GM12891 (cell line): ENCODE measurements at places on chromosomes 7 and 10.

DNA sequence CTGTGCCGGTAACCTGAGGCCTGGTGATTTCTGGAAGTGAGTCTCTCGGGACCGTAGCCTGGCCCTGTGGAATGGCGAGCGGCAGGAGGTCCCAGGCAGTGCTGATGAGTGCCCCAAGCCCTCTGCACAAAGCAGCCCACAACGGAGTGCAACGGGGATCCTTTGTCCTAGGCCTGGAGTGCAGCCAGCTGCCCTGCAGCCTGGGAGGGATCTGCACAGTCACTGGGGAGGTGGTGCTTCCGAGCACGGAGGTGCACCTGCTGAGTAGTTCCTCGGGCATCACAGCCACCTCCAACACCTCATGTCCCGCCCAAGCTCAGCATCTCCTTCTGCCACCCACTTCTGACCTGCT is 162.8 kb upstream of the ZMIZ1 start:
- DNase-seq = no peak

GRCh38 chr7:93569189-93569588 is 5.3 kb downstream of the CALCR start:
- DNase-seq = no peak

- DNase-seq = no peak
Measured at GRCh38 chr10:132355754-132356153, 23.8 kb downstream of the LRRC27 start.

DNA sequence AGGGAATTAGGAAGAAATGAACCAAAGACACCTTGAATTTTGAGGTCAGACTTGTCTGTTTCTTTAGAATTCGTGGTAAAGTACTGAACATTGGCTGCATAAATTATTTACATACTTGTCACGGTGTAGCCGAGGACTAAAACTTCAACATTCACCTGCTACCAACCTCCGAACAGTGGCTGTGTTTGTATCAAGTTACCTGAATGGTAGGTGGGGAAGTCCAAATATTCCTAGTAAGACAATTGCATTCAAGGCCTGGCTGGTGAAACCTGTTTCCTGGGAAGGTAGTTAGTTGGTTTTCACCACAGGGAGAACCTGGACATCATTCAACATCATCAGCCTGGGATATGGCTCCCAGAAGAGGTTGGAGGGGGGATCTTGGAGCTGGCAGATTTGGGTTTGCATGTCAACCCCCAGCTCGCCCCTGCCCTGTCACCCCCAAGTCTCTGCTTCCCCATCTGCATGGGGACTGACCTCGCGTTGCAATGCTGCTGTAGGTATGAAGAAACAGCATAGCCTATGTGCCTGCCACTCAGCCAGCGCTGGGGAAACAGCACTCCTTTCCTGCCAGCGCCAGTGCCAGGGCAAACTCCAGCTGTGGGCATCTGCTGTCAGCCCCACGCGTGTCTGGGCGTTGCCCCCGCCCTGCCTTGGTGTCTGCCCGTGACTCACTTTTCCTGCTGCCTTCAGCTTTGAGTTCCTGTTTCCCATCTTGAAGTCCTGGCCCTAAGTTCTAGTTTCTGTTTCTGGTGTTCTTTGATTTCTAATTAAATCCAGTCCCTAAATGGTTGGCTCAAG is 12.7 kb upstream of the LARP4B start:
- no peak for DNase-seq

- DNase-seq = no peak
Measured at GRCh38 chr7:85474234-85474633, 287.4 kb upstream of the SEMA3D start.

GRCh38 chr7:867001-867405 is 9.4 kb upstream of the GET4 start:
- no peak for DNase-seq

DNA sequence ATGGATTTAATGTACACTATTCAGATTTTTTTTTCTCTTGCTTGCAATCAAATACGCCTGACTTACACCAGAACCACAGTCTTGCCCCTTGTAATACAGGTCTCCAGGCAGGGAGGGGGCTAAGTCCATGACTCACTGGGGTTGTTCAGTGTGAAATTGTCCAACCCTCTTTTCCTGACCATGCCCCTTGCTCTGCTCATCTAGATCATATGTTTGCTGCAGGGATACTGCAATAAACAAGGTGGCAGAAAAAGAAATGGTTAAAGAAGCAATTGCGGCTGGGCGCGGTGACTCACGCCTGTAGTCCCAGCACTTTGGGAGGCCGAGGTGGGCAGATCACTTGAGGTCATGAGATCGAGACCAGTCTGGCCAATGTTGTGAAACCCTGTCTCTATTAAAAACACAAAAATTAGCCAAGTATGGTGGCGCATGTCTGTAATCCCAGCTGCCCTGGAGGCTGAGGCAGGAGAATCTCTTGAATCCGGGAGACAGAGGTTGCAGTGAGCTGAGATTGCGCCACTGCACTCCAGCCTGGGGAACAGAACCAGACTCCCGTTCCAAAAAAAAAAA is 85.5 kb downstream of the TMEM130 start:
- no peak for DNase-seq

GRCh38 chr10:79073784-79074432 is 5.1 kb downstream of the ZMIZ1 start:
- no peak for DNase-seq

DNA sequence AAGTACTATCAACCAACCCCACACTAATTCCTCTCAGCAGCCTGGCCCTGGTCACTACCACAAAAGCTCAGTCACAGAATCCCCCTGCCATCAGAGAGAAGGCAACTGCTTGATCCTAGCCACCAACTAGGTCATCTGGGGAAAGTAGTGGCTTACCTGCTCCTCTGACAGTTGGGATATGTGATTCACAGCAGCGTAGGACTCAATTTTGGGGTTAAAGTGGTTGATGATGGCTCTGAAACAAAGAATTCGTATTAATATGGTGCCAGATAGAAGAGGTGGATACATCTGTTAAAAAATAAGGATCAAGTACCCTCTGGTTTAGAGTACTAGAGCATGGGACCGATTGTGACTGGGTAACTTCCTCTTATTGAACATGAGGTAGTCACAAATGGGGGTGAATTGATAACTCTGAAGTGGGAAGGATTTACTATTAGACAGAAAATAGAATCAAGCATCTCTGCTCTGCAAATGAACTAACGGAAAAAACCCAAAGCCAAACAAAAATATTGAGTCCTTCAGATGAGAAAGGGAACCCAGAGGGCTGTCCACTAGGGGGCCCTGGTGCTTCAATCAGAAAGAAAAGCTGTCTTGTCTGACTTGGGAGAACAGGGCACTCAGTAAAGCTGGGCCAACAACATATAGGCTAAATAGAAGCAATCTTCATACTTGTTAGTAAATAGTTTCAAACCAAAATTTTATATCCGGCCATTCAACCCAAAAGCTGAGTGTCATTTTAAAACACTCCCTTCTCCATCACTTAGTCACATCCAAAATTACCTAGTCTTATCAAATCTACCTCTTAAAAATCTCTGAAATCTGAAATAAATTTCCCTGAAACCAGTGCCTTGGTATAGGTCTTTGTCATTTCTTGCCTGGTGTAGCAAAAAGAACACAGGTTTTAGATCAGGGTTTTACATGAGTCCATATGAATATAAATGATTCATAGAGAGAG is 45.9 kb upstream of the KCNIP2 start:
- peak; percentile 44 for DNase-seq

DNA sequence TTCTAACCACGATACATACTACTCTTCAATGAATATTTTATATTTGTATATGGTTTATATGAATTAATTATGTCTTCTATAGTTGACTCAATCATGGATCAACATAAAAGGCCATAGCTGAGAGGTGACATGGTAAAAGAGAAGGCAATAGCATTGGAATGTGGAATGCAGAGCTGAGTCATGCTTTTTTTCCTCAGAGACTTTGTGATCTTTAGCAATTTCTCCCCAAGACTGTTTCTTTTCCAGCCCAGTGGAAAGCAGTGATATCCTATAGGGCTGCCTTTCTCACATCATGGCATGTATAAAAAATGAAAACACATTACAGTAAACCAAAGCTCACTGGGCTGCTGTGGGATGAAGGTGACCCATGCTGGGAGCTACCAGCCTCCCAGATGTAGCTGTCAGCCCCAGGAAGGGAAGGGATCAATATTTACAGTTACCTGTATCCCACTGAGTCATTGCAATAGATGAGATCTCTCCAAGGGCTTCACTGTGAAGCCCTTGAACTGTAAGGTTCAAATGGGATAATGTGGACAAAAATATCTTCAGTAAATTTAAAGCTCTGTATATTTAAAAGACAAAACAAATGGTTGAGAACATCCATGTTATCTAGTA is 30.2 kb downstream of the SLC39A12 start:
- DNase-seq = no peak

GRCh38 chr10:23966504-23967051 is 242.4 kb upstream of the KIAA1217 start:
- DNase-seq = no peak

DNA sequence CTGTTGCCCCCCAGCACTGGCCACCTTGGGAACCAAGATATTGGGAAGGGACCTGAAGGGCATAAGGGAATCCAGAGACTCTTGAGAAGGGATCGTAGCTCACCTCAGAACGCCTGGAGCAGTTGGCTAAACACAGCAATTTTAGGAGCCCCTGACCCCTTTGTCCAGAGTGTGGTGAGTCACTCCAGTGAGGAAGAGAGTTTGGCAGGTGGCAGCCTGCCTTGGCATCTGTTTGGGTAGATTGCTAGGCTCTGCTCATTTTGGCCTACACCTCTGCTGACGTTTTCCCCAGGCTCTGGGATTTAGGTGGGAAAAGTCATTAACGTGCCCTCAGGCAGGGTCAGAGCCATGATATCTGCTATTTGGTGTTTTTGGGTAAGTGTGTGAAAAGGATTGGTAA is 100.6 kb downstream of the GRB10 start:
- no peak for DNase-seq

GRCh38 chr10:96637709-96638108 is 50.9 kb upstream of the TM9SF3 start:
- no peak for DNase-seq

DNA sequence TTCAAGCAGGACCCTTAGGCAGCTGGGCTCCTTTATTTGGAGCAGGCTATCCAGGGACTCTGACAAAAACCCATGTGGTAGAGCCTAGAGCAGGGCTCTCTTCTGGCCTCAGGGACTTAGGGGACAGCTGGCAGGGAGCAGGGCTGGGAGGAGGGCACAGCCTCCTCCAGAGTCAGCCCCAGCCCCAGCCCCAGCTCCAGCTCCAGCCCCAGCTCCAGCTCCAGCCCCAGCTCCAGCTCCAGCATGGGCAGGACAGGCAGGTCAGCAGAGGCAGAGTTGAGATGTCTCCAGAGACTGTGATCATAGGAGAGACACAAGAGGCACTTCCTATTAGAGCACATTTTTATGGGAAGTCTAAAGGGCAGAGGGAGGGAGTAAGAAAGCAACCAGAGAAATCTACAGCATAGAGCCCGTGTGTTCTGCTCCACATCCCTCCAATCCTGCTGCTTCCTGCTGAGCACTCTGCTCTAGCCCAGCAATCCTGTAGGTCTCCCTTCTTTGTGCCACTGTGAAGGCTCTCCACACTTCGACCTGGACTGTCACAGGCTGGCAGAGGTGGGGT is 13.3 kb upstream of the C10orf53 start:
- no peak for DNase-seq

- DNase-seq = no peak
Measured at GRCh38 chr7:30694774-30695721, 12.8 kb upstream of the CRHR2 start.

DNA sequence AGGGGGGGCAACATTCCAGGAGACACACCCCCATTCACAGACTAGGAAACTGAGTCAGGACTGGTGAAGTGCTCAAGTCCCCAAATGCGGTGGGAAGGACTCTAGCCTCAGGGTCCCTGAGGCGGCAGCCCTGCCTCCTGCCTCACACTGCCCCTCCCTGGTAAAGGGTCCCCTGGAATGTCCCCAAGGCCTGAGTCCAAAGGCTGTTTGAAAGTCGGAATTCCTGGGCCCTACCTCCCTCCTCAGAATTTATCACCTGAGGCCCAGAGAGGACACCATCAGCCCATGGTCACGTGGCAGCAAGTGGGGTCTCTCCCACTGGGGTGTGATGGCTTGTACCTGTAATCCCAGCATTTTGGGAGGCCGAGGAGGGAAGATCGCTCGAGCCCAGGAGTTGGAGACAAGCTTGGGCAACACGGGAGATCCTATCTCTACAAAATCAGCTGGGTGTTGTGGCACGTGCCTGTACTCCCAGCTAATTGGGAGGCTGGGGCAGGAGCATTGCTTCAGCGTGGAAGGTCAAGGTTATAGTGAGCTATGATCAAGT is 110.3 kb upstream of the TNRC18 start:
- DNase-seq = no peak

DNA sequence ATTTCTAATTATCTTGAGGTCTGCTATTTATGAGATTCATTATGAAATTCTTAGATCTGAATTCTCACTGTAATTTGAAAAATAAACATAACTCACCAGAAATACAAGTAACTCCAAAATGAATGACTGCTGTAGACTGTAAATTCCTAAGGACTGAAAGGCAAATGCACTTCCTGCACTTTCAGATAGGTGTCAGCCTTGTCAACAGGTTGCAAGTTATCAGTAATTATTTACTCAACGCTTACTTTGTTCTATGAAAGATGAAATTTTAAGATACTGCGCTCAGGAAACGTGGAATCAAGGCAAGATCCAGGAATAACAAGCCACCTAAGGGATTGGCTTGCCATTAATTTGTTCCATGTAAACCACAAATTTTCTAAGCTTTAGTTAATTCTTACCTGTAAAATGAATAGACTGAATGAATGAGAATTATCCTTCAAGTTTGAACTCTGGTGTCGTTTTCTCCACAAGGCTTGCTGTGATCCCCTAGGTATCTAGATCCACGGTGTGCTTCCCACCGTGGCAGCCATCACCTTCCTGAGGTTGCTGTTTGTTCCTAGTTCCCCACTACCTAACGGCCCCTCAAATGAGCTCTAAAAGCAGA is 12.6 kb downstream of the DHX32 start:
- DNase-seq = peak; percentile 15

GRCh38 chr10:91410638-91411371 is 661 bp downstream of the HECTD2 start:
- no peak for DNase-seq

GRCh38 chr10:60149003-60149402 is 240.7 kb downstream of the ANK3 start:
- no peak for DNase-seq

- DNase-seq = no peak
Measured at GRCh38 chr10:69419744-69420126, 3.0 kb upstream of the TACR2 start.

GRCh38 chr10:35136263-35136815 is 9.7 kb downstream of the CREM start:
- no peak for DNase-seq

DNA sequence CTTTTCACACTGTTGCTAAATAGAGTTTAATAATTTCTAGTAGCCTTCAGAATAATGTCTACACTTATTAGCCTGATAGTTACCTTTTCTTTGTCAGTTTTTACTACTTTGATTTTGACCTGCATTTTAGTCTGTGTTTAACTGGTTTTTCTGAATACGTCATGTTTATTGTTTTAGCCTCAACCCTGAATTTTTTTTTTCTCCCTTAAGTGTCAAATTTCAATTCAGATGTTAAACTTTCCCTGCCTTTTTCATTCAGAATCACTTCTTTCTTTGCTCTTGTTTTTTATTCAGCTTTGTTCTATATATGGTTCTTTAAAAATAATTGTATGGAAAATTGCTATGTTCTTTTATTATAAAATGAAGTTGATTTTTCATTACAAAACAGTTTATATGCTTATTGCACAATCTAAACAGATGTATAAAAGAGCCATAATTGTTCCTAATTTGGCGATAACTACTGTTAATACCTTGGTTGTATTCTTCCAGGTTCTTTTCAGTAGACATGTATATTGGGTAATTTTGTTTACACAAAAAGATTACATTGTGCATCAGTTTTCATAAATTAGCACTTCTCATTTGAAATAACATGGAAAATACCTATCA is 159.7 kb downstream of the ADK start:
- DNase-seq = no peak

- DNase-seq = no peak
Measured at GRCh38 chr10:128169811-128170379, 43.7 kb upstream of the MKI67 start.
